ENCODE measurements at places on chromosomes 12 and 14.

GRCh38 chr14:83706231-83706954, 1823.6 kb upstream of the FLRT2 start:
- no peak for DNase-seq

GRCh38 chr12:123813349-123813748, 51.2 kb downstream of the DNAH10 start:
- DNase-seq: no peak

DNA sequence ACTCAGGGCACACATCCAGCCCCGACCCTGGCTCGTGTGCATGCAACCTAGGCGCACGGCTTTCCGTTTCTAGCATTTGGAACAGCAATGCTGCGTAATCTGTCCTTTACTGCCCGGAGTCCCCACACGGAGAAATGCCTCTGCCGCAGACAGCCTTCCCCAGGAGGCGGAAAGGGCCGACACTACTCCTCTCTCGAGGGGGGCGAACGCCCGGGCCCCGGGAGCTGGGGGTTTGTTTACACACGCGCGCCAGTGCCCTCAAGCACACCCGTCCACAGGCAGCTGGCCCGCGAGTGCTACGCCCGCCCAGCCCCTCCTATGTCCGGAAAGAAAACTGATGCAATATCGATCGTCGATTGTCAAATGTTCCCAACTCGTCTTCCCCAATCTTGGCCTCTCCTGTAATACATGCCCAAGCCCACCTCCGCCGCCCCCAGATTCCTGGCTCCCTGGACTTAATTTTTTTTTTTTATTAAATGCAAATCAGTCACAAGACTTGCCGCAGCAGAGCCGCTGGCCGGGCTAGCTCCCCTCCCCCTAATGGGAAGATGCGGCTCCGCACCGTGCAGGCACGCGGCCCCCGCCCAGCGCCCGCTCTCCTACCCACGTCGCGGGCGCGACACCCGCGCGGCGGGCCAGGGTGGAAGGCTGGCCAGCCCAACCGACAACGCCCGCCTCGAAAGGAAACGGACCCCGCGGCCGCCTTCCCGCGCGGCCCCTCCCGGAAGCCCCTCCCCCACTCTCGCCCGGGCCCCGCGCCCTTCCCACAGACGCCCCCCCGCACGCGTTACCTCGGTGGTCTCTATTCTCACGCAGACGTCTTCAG, 642 bp downstream of the SLC38A2 start:
- no peak for DNase-seq

- no peak for DNase-seq
These were observed 18.2 kb downstream of the BATF start for GRCh38 chr14:75540479-75540851.

DNA sequence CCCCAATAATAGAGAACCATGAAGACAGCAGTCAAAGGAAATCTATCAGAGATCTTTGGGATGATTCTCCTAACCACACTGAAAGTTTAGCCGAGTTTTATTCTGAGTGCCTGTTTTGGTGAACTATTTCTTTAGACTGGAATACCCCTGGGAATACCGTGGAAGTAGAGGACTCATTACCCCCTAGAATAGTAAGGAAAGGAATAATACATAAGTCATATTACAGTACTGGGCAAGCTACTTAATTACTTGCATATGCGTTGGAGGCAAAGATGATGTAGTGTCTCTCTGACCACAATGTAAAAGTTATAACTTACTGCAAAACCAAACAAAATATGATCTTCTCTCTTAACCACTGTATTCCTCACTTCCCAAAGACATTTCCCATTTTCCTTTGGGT, 25.5 kb downstream of the ZC2HC1C start:
- DNase-seq: no peak

GRCh38 chr12:51898506-51898905, 8.8 kb upstream of the ACVRL1 start:
- no peak for DNase-seq

DNA sequence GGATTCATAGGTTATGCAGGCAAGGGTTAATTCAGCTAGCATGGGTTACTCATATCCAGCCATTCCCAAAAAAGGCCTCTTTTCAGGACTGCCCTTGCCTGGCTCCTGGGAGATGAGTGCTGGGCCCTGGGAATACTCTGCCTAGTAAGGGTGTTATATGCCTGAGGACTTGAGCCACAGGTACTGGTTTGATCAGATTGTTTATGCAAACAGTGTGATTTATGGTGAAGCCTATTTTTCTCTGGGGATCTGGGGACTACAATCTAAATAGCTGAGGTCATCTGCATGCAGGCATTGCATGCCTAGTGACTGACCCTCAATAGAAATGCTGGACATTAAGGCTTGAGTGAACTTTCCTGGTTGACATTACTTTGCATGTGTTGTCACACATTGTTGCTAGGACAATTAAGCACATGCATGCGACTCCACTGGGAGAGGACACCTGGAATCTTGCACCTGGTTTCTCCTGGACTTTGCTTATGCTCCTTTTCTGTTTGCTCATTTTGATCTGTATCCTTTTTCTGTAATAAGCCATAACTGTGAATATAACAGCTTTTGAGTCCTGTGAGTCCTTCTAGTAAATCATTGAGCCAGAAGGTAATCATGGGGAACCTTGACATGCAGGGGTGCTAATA, 73.0 kb downstream of the RAD51B start:
- DNase-seq: no peak

- no peak for DNase-seq
These were observed 2.9 kb upstream of the PPFIBP1 start for GRCh38 chr12:27521066-27521465.

DNA sequence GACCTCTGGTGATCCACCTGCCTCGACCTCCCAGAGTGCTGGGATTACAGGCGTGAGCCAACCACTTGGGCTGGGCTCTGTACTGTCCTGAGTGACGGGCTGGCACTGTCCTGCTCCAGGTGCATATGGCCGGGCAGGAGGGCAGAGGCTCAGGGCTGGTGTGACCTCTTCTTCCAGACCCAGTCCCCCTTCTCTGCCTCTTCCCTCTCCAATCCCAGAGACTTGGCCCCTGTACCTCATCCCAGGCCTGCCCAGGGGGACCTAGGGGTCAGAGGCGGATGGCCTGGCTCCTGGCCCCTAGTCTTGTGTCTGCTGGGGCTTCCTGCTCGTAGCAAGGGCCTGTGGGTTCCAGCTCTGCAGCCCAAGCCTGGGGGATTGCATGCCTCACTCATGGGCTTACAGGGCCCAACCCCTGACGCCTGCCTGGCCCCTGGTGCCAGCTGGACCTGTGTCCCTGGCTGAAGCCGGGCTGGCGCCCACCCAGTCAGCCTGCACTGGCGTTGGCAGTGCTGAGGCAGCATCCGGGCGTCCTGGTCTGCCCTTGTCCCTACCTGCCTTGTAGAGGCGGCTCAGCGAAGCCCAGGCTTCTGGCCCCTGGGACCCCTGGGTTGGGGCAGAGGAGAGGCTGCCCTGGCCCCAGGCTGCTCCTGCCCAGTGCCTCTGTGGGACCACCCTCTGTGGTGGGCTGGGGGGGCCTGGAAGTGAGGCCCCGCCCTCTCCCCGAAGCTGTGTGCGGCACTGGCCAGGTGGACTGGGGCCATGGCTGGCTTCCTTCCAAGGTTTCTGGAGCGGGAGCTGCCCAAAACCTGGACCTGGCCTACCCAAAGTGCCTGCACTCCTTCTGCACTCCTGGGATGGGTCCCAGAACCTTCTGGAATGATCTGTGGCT, 4.3 kb downstream of the TEDC1 start:
- DNase-seq: no peak

DNA sequence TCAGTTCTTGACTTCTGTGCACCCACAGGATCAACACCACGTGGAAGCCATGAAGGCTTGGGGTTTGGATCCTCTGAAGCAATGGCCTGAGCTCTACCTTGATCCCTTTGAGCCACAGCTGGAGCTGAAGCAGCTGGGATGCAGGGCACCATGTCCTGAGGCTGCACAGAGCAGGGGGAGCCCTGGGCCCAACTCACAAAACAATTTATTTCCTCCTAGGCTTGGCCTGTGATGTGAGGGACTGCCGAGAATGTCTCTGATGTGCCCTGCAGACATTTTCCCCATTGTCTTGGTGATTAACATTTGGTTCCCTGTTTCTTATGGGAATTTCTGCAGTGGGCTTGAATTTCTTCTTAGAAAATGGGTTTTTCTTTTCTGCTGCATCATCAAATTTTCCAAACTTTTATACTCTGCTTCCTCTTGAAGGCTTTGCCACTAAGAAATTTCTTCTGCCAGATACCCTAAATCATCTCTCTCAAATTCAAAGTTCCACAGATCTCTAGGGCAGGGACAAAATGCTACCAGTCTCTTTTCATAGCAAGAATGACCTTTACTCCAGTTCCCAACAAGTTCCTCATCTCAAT, 288.2 kb downstream of the CCDC59 start:
- no peak for DNase-seq

- DNase-seq: no peak
These were observed 957.1 kb downstream of the DIO2 start for GRCh38 chr14:79254069-79254775.

GRCh38 chr12:124091835-124092234, 118.8 kb downstream of the ZNF664 start:
- no peak for DNase-seq

DNA sequence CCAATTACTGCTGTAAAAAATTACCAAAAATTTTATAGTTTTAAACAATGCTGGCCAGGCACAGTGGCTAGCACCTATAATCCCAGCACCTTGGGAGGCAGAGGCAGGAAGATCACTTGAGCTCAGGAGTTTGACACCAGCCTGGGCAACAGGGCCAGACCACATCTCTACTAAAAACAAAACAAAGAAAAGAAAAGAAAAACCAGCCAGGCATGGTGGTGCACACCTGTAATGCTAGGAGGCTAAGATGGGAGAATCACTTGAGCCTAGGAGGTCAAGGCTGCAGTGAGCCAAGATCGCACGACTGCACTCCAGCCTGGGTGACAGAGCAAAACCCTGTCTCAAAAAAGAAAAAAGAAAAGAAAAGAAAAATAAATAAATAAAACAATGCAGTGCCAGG, 54.0 kb upstream of the ARID2 start:
- DNase-seq: no peak

DNA sequence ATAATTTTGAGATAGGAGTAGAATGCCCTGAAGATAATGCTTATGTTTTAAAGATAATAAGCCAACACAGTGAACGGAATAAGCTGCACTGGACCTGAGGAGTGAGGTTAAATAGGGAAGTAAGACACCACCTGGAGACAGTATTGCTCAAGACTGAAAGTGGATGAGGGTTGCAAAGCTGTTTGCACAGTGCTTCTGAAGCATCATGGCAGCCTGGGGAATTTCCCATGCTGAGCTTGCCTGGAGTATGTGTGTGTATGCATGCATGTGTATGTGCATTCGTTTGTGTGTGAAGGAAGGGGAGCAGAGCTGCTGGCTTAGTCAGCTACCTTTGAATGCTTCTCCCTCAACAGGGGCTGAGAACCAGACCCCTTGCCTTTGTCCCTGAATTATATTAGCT, 35.8 kb downstream of the BHLHE41 start:
- no peak for DNase-seq

- no peak for DNase-seq
These were observed 149.4 kb downstream of the CAPZA3 start for GRCh38 chr12:18887368-18887767.

DNA sequence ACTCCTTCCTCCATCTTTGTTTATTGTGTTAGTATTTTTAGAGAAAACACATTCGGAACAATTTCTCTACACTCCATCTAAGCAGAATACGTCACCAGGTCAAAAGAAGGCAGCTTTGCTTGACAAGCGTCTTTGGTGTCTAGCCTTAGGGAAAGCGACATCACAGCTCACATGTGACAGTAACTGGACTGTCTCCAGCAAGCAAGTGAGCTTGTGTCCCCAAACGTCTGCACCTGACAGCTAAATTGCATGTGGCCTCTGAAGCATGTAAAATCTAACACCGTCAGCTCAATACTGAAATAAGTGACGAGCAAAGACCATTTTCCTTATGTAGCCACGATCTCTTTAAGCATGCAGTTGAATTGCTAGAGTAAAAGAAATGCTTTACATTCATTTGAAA, 509.8 kb downstream of the GLT1D1 start:
- no peak for DNase-seq

DNA sequence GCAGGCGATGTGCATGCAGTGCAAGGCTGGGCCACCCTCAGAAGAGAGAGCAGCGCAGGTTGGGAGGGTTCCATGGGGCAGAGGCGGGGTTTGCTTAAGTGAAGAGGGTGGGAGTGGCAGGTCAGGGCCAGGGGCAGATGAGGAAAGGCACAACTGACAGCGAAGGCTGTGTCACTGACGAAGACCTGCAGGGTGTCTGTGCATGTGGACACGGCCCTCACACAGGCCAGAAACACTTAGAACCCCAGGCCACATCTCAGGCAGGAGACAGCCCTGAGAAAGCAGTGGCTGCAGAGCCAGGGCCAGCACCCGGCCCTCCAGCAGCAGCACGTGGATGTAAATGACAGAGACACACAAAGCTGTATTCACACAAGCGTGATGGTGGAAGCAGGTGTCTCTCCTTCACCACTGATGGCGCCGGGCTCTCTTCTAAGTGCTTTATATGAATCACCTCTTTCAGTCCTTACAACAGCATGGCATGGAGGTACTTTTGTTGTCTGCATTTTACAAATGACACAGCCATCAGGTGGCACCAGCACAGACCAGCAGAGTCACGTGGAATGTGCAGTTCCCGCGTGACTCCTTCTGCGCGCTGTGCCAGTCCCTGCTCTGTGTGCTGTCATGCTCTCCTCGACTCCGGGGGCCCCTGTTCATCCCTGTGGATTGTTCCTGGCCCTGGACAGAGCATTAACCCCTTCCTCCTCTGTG, 54.6 kb downstream of the TSPAN11 start:
- no peak for DNase-seq

GRCh38 chr12:76860256-76860655, 18.6 kb downstream of the CSRP2 start:
- DNase-seq: no peak

DNA sequence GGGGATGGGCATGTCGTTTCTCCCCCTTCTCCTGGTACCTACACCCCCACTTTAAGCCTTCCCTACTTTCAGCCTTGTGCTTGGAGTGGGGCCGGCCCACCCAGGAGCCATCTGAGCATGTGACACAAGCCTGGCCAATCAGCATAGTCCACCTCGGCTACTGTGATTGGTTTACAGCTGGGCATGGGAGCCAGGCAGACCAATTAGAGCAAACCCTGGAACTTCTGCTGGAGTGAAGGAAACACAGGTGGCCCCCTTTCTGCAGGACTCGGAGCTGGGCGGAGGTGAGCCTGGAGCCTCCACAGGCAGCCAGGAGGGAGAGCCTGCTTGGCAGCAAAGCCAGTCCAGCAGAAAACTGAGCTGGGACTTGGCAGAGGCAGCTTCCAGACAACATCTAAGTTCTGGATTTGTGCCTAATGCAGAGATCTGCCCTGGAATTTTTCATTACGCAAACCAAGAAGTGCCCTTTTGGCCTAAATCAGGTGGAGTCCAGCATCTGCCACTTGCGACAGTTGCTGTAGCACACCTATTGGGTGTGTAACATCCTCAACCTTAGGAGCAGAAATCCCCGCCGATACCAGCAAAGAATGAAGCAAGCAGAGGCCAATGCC, 59.5 kb downstream of the SCARB1 start:
- DNase-seq: no peak

DNA sequence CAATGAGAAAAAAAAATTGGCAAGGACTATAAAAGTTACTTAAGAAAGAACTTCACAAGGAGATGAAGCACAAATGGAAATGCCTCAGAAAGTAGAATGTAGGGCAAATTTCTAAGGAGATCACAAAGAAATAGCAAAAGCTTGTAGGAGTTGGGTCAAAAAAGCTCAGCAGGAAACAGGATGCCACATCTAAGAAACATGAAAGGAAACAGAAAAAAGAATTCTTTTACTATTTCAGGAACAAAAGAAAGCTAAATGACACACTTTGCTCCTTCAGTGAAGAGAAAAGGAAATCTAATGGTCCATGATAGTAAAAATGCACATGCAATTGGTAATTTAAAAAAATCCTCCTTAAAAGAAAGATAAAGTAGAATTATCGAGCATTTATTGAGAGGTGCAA, 452.1 kb upstream of the GARIN6 start:
- DNase-seq: no peak

GRCh38 chr14:98913967-98914650, 357.9 kb downstream of the BCL11B start:
- DNase-seq: no peak
